ENCODE measurements at places on chromosomes 11 and 22.

GRCh38 chr11:69156673-69157155 lies 979 bp downstream of the SMIM38 start:
- DNase-seq: no peak

- DNase-seq: no peak
Observed at GRCh38 chr22:18130018-18130417, 19.4 kb downstream of the TUBA8 start.

DNA sequence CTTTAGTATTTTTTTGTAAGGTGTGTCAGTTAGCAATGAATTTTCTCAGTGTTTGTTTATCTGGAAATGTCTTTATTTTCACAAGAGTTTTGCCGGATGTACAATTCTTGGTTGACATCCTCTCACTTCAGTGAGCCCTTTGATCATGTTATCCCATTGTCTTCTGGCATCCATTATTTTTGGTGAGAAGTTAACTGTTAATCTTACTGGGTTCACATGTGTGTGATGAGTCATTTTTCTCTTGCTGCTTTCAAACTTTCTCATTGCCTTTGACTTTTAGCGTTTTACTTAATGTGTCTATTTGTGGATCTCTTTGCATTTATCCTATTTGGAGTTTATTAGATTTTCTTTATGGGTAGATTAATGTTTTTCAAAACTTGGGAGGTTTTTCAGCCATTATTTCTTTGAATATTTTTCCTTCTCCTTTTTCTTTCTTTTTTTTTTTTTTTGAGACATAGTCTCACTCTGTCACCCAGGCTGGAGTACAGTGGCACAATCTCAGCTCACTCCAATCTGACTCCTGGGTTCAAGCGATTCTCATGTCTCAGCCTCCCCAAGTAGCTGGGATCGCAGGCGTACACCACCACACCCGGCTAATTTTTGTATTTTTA lies 100.5 kb upstream of the RRM1 start:
- DNase-seq: no peak

GRCh38 chr11:10294290-10294953 lies 403 bp upstream of the SBF2 start:
- no peak for DNase-seq

- DNase-seq: no peak
Observed at GRCh38 chr11:81070948-81071347, 1630.1 kb upstream of the TENM4 start.

- DNase-seq: no peak
Observed at GRCh38 chr11:131483877-131484276, 113.5 kb downstream of the NTM start.

GRCh38 chr11:65506772-65507505 lies 8.1 kb downstream of the MALAT1 start:
- DNase-seq: peak; percentile 53

- DNase-seq: no peak
Observed at GRCh38 chr22:37922191-37922590, 16.1 kb downstream of the MICALL1 start.

- no peak for DNase-seq
Observed at GRCh38 chr11:128830290-128831173, 36.6 kb downstream of the KCNJ1 start.

DNA sequence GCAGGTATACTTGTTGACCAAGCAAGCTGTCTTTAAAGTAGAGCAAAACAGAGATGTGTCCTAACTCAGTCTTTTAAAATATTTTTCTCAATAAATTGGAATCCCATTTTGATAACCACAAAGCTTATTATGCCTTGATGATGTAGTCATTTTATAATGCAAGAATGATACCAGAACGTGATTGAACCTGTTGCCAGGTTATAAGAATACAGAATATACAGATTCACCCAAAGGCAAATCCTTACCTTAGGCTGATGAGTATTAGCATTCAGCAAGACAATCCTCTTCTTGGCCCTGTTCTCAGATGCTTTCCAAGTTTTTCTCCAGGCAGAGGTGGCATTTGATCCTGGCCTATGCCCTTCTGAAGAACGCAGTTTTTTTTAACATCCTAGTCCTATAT lies 76.1 kb downstream of the PPFIBP2 start:
- DNase-seq: no peak

DNA sequence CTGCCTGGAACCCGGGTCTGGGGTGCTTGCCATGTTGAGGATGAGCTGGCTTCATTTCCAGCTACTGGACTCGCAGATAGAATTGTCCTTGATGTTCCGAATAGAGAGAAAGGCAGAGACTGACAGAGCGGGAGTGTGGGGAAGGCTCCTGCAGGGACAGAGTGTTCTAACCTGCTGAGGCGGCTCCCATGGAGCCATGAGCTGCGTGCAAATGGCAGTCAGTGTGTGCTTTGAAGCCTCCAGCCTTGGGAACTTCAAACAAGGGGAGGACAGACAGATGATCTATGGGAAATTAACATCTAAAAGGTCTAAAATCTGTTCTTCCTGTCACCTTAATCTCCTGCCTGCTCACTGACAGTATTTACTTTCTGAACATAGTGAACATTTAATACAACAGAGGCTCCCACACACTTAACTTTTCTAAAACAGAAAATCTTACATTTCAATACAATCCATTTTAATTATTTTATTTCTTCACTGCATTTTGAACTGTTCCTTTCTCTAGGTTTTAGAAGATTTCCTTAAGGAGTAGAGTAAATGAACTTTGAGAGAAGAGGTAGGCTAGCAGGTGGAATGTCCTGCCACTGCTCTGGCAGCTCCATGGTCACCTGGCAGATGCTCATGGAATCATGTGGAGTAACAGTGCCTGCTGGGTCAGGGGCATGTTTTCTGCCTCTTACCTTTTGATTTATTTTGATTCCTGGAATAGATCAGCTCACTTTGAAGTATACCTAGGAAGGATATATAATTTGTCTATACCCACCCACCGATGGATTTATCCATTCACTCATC lies 481.7 kb downstream of the NTM start:
- DNase-seq: no peak

- no peak for DNase-seq
Observed at GRCh38 chr11:109864834-109865547, 228.2 kb upstream of the ZC3H12C start.

GRCh38 chr11:6611092-6611962 lies 689 bp downstream of the TAF10 start:
- no peak for DNase-seq

DNA sequence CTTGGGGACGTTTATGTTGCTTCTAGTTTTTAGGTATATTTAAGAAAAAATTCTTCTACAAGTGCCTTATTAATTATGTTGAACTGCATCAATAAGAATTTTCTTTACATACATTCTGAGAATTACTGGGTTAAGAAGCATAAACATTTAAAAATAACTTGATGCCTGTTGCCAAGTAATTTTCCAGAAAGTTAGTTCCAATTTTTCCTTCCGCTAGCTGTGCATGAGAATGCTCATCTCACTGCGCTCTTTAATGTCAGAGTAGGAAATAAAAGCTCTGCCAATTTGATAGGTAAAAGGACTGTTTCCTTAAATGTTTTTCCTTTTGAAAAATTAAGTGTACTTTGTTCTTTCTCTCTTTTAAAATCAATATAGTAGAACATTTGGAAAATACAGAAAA lies 113.1 kb upstream of the ZBED5 start:
- DNase-seq: no peak

DNA sequence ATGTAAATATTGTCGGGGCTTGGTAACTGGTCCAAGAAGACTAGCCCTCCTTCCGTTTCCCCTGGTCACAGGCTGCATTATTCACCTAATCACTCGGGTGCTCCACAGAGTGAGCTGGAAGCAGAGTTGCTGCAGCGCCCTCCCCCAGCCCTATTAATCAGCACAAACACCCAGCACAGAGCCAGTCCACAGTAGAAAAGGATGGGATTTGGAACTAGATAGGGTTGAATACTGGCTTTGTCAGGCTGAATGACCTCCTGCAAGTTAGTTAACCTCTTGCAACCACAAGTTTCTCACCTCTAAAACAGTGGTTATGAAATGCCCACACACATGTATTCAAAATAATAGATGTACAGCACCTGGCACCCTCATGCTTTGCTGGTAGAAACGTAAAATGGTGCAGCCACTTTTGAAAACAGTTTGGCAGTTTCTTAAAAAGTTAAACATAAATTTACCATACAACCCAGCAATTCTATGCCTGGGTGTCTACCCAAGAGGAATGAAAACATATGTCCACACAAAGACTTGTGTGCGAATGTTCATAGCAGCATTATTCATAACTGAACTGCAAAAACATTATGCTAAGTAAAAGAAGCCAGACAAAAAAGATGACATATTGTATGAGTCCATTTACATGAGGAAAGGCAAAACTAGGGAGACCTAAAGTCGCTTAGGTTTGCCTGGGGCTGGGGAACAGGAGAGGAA lies 31.7 kb upstream of the APLP2 start:
- DNase-seq: no peak

DNA sequence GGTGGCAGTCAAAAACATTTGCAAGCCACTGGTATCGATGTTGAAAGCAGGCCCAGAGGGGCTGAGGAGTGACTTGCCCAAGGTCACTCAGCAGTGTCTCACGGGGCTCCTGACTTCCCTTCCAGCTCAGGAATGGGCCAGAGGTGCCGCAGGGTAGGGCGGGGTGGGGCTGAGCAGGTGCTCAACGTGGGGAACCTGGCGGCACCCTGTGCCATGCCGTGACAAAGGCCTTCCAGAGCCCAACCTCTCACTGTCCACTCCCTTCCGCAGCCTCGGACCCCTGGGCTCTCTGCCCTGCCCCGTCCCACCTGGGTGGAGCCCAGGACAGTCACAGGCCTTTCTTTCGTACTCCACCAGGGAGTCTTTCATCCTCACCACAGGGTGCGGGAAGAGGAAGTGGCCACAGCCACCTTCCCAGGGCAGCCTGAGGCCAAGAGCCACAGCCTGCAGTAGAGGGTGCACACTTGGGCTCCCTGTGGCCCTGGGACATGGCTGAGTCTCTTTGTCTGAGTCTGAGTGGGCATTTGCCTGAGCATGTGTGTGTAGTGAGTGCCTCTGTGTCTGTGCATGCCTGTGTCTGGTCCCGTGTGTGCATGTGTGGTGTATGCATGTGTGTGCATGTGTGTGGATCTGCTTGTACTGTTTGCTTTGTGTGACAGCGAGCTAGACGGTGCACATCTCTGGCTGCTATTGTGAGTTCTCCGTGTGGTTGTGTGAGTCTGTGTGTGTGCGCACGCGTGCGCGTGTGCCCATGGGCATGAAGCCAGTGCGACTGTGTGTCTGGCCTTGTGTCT lies 6.0 kb upstream of the LIF start:
- DNase-seq: no peak

DNA sequence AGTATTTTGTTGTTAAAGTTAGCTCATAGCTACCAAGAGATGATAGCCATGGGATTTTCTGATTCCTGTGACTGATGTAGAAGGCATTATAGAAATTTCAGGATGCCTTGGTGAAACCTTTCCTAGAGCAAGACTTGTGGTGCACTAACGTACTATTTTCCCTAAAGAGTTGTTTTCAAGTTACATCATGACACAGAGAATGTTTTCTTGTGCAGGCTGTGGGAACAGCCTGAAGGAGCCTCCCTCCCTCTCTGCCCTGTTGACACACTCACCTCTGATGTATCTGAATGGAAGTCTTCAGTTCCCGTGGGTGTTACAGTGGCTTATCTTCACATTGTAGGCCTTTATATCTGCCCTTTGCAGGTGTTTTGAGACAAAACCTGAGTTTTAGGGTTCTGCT lies 121.6 kb downstream of the LDLRAD3 start:
- DNase-seq: no peak
